ENCODE measurements at places on chromosomes 6 and 20. TPM values are rescaled to one million over a fixed set of nuclear protein-coding genes. Genes with fewer than 3 reads are reported as not detected.

DNA sequence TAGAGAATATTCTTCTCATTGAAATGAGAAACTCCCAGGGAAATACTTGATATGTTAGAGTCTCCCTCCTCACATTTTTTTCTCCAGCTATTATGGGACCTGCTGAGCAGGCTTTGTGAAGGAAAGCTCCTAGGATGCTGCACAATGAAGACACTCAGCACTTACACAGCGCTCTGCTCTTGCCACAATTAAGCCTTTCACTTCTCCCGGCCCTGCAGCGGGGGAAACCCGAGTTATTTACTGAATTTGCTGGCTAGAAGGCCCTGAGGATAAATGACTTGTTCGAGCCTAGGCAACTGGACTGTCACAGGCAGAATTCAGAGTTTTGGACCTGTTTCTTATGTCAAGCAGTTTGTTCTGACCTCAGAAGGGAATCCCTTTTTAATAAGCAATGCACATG, 102.0 kb downstream of the MAP3K7 start:
- DNase-seq: no peak

- DNase-seq: no peak
These were observed 179.1 kb downstream of the SOD2 start for GRCh38 chr6:159513914-159514313.

DNA sequence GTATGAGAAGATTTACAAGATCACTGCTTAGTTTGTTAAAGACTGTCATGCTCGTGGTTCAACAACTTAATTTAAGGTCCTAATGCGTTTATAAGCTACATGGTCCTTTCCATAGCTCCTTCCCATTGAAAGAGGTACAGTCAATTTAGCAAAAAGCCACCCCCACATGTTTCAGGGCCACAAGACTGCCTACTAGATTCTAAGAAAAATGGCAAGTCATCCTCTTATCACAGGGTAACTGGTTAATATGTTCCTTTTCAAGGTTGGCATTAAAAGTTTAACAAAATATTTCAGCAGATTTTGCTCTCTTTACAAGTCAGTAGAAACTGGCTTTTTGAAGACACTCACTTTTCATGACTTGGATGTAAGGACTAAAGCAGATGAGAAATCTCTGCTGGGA, 15.7 kb downstream of the GSTA3 start:
- DNase-seq: no peak

GRCh38 chr6:2035046-2035445, 210.4 kb downstream of the GMDS start:
- DNase-seq: no peak

DNA sequence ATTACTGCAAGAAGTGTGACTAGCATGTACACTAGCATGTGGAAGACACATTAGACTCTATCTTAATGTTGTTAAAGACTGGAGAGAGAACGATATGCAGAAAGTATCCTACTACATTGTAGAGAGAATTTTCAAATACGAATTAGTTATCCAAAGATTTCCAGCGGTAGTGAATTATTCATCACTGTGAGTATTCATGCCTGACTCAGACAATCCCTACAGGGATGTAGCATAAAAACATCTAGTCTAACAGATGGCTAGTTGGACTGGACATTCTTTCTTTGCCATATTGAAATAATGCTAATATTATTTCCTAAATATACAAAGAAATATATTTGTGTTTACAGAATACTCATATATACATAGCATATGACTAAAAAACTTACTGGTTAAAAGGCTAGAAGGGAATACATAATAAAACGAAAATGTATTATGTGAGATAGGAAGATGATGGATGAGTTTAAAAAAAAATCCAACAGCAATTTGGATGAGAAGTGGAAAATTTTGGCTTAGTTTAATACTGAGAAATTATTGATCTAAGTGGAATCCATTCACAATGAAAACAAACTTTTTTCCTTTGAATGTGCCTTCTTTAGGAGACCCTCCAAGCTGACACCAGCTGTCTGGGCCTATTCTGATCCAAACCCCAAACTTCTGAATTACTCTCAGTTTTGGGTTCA, 580.7 kb downstream of the RFPL4B start:
- no peak for DNase-seq

- DNase-seq: no peak
These were observed 237.6 kb upstream of the KHDRBS2 start for GRCh38 chr6:62523630-62524029.

The PLA2G7 gene
- 0.55 TPM for total RNA-seq

Measured in left cardiac atrium (tissue), 4 donors.